Ovary (tissue), 10 donors: ENCODE measurements at places on chromosomes 4 and X. TPM values are rescaled to one million over a fixed set of nuclear protein-coding genes. Genes with fewer than 3 reads are reported as not detected.
A peak's percentile ranks its signal among the peaks of the same experiment; 100 is the strongest.

DNA sequence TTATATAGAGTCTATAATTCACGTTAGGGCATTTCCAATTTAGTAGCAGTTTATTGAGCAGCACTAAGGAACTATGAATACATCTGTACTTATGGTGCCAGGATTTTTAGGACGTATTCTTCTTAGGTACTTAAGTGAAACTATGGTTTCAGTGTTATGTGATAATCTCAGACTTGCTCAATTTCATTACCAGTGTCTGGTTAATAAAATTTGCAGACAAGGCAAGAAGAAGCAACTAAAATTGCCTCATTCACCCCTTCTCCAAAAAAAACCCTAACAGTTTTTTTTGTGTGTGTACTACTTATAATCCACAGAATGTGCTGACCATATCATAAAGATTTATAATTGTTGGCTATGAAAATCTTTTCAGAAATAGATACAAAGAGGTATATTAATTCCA is 6.0 kb upstream of the CXCL10 start:
- no peak for DNase-seq

DNA sequence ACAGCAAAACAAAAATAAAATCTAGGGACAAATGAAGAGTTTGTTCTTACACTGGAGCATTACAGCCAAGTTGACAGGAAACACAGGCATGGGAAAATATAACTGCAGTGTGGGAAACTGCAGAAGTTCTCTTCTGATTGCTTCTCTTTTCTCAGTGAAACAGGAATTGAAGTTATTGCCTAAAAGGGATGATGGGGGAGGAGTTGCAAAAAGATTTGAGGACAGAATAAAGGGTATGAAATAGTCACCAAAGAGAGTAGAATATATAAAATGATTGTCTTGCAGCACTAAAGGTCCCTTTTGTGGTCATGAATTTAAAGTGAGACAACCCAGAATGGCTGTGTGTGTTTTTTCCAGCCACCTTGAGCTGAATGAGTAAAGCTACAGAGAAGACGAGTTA is 103.7 kb downstream of the JADE1 start:
- DNase-seq, result no peak

- no peak for DNase-seq
Measured at GRCh38 chrX:6184900-6185515, 43.7 kb downstream of the NLGN4X start.

Gene TRPC3
- total RNA-seq, result 0.25 TPM

DNA sequence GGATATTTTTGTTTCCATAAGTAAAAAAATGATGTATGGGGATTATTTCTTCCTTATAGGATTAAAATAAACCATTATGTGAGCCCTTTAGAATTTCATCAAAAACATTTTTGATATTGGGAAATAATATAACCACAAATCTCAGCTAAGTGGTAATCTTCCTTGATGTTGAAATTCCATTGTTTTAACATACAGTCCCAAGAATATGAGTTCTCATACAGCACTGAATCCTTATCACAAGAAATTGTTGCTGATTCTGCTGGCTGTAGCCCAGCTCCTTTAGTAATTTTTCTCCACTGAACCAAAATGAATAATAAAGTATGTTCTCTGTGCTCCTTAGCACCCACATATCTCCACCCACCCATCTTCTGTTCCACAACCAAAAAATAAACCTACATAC is 41.9 kb upstream of the FAM47B start:
- no peak for DNase-seq

- DNase-seq, result no peak
Measured at GRCh38 chr4:110108422-110108821, 90.0 kb downstream of the ELOVL6 start.

- DNase-seq, result no peak
Measured at GRCh38 chrX:2320580-2321327, 180.0 kb downstream of the DHRSX start.

DNA sequence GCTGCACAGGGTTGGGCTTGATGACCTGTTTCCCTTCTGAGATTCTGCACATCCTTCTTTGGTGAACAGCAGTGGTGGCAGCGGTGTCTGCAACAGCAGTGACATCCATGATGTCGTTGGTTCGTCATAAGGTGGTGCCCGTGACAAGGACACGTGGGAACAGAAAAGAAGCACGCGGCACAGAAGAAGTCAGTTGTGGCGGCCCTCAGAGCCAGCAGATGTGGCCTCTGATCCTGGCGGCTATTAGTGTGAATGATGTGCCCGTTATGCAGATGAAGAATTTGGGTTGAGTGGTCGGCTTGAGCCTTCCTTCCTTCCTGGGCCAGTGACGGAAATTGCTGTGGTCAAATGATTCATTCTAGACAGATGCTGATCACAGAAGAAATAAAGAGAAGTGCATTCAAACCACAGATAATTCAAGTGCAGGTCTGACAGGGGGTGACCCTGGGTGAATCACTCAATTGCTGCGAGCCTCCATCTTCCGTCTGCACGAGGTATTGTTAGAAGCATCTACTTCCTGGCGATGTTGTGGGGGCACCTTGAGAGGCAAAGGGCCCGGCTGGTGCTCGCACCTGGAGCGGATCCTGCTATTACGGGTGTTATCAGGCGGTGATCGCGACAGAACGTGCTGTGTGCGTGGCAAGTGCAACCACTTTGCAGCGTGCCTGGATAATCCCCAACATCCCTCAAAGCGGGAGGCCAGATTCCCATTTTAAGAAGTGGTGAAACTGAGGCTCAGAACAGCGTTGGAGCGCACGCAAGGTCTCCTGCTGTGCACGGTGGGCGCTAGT is 215.2 kb upstream of the PSAPL1 start:
- no peak for DNase-seq

DNA sequence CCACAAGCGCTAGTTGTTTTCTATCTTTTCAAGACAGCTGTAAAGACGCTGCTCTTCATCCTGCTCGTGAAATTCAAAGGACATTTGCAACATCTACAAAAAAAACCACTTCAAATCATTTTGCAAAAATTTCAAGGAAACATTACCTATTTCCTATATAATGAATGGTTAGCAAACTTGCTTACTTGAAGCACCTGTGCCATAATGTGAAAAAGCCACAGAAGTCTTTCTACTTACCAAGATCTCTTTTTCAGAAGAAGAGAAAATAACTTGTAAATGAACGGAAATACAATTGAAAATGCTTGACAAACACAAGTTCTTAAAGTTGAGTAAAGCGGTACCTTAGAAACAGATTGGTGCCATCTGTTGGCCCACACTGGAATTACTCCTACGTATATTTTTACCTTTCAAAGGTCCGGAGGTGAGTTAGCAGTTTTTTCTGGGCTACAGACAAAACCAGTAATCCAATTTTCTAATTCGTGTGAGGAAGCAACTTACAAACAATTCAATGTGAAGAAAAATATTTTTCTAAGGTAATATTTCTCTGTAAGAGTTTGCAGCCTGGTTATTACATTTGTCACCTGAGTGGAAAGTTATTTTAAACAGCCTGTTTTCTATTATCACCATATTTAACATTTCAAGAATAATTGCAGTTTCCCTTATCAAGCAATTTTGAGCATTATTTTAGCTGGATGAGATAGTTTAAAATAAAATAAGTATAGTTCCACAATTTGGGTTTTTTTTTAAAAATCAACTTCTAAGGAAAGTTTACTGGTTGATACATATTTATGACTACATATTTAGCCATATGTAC is at the start of gene TLR6:
TLR6 (minus strand) TSS at position 294 of the 814 bp plus-strand sequence. CDS start 27,344 bp downstream, outside the sequence.
- DNase-seq, result no peak

- peak; percentile 22 for DNase-seq
Measured at GRCh38 chrX:24426921-24427746, 38.0 kb upstream of the PDK3 start.

DNA sequence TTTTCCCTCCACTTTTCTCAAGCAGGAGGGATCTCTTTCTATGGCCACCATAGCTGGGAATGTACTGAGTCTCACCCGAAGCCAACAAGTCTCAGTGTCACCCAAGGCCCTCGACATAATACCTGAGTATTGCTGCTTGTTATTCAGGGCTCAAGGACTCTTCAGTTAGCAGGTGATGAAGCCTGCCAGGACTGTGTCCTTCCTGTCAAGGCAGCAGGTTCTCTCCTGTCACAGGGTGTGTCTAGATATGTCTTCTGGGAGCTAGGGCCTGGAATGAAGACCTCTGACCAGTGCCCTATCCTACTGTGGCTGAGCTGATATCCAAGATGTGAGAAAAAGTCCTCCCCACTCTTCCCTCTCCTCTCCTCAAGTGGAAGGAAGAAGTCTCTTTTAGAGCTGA is 391.0 kb upstream of the DIPK2B start:
- no peak for DNase-seq

DNA sequence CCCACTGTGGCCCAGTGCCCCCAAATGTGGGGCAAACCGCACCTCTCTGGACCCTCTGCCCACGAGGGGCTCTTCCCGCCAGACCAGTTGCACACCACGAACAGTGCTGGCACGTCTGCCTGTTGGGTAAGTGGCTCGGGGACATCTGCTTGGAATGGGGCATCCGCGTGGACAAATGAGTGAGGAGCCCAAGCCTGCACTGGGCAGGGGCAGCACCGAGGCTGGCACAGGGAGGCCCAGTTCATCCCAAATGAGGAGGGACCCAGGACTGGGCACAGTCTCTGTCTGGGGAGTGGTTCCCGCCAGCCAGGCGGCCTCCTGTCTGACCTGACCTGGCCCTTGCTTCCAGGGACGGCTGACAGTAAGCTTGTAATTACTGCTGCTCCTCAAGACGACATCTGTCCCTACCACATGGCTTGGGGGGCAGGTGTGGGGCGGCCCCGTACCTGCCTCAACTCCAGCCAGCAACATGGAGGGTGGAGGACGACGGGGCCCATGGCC is 3.2 kb downstream of the SPON2 start:
- no peak for DNase-seq

- no peak for DNase-seq
Measured at GRCh38 chr4:21749924-21750323, 198.6 kb downstream of the KCNIP4 start.

DNA sequence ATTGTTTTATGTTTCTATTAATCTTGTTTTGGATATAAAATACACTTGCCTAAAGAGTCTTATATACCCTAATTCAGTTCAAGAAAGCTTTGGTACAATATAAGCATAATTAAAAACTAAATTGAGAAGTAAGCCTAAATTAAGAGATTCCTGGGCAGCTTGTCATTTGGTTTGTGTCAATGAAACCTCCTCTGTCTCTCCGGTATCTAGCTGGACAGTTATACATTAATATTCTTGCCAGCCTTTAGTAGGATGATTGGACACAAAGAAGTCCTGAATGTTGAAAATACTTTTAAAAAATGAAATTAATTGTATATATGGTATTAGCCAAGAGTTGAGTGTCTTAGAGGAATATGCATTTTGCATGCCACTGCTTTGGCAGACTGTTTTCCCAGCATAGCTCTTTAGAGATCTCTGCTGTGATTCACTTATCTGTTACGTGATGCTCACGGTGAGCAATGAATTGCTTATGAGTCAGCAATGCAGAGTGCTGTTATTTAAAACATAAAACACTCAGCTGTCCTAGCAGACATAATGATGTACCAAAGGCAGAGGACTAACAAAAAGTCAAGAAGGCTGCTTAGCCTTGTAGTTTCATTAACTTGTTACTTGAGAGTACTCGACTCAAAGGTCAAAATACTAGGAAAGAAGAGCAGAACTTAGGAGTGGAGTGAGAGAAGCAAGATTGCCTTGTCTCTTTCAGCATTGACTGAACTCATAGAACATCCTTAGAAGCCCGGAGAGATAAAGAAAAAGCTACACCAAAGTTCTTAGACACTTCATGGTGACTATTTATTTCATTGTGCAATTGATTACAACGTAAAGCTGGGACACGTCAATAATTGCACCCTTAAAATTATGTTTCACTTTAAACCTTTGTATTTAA is 1296.1 kb upstream of the PCDH7 start:
- DNase-seq, result no peak

Gene TNIP3
- total RNA-seq, result not detected

- no peak for DNase-seq
Measured at GRCh38 chrX:70139736-70140135, 6.5 kb downstream of the IGBP1 start.

- DNase-seq, result no peak
Measured at GRCh38 chrX:18875256-18875878, 108.5 kb downstream of the PHKA2 start.

DNA sequence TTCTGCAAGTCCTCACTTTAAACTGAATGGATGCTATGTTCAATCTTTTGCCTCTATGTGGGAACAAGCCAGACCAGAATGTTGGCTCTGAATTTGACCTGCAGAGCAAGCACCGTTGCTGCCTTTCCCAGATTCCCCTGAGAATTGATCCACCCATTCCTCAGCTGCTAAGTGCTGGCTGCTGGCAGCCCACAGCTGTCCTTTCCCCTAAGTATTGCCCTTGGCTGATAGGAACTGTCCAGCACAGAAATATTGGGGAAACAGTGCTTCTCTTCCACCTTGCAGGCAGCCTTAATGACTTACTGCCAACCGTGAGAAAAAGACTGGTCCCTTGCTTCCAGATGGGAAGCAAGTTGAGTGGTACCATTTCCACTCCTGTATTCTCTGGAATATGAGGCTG is 475.9 kb downstream of the PDHA2 start:
- no peak for DNase-seq

GRCh38 chrX:73289039-73289438 is 74.4 kb upstream of the NAP1L2 start:
- DNase-seq, result no peak

Gene KDR
- 10.5 TPM for total RNA-seq
